CD4-positive, CD25-positive, alpha-beta regulatory T cell (primary cell): ENCODE measurements at places on chromosomes 2 and 18. TPM values are rescaled to one million over a fixed set of nuclear protein-coding genes. Genes with fewer than 3 reads are reported as not detected.

DNA sequence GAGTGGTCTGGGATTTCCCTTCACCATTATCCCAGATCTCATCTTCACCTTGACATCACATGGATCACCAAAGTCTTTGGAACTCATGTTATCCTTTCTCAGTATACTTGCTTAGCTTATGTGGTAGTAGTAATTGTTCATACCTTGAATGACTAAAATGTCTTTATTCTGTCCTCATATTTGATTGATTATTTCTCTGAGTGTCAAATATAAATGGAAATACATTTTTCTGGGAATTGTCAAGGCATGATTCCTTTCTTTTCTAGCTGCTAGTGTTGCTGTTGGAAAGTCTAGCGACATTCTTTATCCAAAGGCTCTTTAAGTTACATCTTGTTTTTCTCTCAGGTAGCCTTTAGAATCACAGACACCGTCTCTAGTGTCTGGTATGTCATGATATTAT lies 334.4 kb downstream of the CMPK2 start:
- no peak for DNase-seq

DNA sequence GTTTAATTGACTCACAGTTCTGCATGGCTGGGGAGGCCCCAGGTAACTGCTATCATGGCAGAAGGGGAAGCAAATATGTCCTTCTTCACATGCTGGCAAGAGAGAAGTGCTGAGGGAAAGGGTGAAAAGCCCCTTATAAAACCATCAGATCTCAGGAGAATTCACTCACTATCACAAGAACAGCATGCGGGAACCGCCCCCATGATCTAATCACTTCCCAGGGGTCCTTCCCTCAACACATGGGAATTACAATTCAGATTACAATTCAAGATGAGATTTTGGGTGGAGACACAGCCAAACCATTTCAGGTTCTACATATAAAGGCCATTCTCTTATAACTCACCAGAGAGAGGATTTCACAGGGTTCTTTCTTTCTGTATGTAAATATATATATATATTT lies 62.9 kb downstream of the VRK2 start:
- no peak for DNase-seq

Gene RAB17
- total RNA-seq, result not detected

DNA sequence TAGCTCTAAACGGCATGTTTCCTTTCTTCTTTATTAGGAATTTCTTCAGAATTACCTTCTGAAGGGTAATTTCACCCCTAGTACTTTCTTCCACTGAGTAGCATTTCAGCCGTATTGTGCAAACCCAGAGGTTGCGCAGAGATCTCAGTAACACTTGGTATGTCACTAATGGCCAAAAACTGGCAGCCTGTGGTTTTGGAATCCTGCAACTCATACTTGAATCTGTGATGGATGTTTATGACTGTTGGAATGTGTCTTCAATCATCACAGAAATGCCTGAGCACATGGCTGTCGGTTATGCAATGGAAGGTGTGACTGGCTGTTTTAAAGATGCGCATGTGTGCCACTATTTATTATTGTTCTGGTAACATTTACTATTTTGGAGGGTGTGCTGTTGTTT lies 100.0 kb downstream of the COLEC12 start:
- DNase-seq, result no peak

GRCh38 chr2:10056439-10056838 lies 13.1 kb downstream of the KLF11 start:
- DNase-seq, result no peak

DNA sequence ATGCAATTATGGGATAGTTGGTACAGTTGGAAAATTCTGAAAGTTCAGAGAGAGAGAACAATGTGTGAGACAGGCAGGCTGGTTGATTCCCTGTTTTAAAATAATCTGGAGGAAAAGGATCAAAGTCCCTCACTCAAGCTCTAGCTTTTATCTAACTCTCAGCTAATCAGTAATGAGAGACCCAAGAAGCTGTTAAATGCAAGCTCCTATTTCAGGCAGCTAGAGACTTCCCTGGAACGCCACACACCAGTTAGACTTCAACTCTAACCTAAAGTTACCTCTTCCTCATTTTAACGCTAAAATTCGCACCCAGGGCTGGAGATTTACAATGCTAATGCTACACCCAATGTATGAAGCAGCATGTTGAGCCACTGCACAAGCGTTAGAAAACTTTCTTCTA lies 243.1 kb downstream of the EN1 start:
- no peak for DNase-seq

DNA sequence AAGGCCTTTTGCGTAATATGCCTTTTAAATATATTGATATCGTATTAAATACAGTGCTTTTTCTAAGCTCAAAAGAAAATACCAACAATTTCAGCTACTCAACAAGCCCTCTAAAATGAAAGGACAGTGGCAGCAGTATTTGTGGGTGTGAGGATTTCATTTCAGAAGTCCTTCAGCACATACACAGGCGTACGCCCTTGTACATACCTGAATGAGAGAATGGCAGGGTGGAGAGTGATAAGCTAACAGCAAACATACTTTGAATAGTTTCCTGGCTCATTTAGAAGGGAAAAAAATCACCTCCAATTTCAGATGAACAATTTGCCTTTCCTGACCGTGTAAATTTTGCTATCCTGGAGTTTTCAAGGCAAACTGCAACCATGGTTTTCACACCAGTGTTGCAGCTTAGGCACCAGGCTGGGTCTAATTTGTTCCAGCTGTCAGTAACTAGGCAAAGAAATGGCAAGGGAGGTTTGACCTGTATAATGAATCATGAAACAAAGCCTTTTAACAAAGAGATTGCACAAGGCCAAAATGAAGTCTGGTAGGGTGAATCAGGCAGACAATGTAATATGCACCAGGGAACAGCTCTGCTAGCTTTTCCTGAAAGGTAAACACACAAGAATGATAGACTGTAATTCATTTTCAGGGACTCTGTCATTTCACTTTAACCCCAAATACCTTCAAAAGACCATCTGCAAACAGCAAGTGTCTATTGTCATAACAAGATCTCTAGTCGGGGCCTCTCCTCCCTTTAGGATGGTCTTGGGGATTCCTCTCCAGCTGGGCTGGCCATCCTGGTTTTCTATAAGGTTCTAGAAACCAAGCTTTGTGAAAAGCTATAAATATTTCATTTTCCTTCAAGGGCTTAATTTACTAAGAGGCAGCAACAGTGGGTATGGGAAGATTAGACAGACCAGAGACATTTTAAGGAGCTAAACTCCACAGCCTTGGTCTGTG lies 11.5 kb downstream of the ANKRD29 start:
- no peak for DNase-seq

Gene DNAH7
- not detected for total RNA-seq

DNA sequence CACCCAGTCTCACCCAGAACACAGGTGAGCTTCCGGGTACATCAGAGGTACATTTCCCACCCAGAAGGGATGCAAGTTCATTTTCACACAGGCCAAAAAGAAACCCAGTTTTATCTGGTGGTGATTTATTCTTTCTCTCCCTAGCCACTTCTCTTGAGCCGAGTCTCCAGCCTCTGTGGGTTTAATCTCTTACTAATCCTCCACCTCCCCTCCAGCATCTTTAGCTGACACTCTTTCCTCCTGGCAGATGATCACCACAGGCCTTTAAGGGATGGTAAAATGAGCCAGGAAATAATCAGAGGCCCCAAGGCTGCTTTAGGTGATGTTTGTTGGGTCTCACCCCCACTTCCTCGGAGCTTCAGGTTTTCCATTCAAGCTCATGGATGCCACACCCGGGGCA lies 145.7 kb upstream of the DLX2 start:
- DNase-seq, result no peak

DNA sequence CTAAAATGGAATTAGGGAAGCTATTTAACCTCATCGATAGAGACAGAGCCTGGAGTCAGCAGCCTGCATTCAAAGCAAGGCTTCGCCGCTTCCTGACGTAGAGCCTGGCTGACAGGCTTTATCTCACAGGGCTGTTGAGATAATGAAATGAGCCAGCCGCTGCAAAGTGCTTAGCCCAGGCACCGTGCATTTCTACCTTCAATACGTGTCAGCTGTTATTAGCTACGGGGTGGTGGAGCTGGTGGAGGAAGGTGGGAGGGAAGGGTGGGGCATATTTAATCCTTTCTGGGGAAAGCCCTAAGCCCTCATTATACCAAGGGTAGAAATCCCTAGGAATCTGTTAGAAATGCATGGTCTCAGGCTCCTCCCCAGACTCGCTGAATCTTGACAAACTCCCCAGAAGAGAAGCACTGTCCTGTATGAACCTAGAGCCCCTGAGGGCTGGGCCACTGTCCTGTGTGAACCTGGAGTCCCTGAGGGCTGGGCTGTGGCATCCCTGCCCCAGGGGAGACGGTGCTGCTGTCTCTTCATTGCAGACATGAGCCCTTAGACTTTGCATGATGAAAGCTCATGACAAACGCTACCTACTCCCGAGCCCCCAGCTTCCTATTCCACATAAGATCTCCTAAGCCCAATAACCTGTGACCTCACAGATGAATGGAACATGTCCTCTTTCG lies 72.4 kb downstream of the ALPK2 start:
- no peak for DNase-seq

DNA sequence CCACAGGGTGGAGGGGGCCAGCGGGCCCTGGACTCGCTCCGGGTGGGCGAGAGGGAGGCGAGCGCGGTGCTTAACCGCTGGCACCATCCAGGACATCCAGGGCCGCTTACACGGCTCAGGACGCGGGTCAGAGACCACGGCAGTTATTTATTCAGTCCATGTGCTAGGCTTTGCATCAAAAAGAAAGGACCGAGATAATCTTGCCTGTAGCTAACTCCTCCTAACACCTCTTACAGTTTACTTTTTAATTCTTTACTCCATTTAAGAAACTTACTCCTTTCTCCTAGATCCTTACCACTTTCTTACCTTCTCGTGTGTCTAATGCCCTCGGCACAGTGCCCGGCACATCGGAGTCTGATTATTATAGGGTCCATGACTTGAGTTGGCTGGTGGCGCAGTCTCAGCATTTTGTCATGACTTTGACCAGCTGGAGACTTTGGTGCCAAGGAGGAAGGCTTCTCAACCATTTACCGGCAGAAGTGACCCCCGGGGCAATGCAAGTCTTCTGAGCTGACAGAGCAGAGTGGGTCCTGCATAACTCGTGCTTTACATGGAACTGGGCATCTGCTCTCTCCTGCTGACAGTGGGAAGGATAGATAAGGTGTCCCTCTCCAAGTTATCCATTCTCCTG lies 503 bp downstream of the ANXA4 start:
- no peak for DNase-seq

- DNase-seq, result no peak
These were observed 544.1 kb upstream of the CDH7 start for GRCh38 chr18:65206551-65207260.

Gene DTNA
- not detected for total RNA-seq

DNA sequence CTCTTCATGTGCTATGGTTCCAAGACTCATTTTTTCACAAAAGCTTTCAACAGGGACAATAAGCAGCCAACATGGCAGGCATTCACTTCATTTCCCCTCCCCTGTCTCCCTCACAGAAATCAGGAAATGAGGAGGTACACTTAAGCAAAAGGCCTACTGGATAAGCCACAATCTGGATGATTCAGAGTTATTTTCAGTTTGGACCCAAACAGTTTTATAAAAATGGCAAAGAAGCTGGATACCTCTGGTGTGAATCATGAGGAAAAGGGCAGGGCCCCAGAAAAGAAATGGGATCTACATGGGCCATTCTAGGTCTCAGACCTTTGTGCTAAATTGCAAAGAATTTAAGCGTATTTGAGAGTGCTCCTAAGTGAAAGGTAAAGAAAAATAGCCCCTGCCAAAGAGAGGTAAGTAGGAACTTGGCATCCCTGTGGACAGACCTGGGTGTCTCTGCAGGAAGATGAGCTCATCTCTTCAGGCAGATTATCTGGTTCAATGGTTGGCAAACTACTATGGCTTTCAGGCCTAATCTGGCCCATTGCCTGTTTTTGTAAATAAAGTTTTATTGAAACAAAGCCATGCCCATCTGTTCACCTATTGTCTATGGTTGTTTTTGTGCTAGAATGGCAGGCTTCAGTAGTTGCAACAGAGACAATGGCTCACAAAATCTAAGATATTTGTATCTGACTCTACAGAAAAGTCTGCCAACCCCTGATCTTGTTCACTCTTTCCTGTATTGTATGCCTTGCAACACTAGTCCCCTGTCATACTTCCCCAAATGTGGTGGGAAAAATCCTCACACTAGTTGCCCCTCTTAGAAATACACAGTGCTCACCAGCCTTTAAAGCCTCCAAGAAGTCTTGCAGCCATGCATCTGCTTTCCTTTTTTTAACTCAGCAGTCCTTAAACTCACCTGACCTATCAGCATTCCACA lies 315.0 kb downstream of the ALK start:
- no peak for DNase-seq

DNA sequence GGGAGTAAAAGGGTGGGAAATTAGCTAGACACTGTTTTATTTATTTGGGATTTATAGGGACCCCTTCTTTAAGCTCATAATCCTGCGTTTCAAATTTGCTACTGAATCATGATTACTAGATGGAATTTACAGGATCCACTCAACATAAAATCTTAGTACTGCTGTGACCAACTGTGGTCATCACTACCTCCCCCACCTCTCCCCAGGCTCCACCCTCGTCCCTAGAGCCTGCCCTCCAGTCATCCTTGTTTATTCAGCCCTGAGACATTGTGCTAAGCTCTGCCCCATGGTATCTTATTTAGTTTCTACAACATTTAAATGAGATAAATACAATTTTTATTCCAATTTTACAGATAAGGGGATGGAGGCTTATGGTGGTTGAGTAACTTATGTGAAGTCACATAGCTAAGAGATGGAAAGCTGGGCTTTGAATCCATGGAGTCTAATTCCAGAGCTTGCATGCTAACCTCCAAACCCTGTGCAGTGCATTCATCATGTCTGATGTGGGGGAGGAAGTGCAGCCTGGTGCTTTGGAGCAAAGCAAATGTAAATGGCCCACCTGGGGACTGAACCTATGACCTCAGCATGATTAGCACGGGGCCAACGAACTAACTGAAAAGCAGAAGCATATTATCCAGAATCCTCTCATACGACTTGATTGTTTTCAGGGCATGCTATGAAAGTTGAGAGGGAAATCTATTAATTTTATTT lies 502.4 kb downstream of the TMEM182 start:
- no peak for DNase-seq

Gene ERMN
- 13.0 TPM for total RNA-seq

DNA sequence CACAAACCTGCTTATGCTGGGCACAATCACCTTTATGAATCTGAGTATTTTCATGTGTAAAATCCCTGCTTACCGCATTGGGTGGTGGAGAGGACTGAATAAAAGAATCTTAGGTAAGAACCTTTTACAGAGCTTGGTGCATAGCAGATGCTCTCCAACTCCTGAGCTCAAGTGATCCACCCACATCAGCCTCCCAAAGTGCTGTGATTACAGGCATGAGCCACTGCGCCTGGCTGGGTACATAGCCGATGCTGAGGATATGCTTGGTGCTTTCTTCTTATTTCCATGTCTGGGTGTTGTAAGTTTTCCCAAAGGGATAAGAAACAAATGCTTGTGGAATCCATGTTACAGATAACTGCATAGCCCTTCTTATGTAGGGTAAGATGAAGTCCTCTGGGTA lies 244.3 kb upstream of the PXDN start:
- DNase-seq, result no peak

Gene C2orf72
- not detected for total RNA-seq

Gene CD8B
- total RNA-seq, result 0.62 TPM

DNA sequence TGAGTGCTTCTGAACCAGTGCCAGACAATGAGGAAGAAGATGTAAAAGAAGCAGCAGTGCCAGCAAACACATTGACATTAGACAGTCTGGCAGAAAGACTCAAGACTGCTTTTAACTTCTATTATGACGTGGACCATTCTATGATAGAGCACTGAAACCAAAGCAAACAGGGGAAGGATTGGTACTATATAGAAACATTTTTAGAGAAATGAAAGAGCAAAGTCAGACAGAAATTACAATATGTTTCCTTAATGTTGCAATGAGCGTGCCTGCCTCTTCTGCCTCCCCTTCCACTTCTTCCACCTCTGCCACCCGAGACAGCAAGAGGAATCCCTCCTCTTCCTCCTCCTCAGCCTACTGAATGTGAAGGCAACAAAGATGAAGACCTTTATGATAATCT lies 39.7 kb downstream of the DHX57 start:
- DNase-seq, result no peak

Gene MAPK4
- not detected for total RNA-seq
